ENCODE measurements at places on chromosomes 2 and 18.

- DNase-seq: no peak
Observed at GRCh38 chr2:20182241-20182931, 42.5 kb downstream of the SDC1 start.

DNA sequence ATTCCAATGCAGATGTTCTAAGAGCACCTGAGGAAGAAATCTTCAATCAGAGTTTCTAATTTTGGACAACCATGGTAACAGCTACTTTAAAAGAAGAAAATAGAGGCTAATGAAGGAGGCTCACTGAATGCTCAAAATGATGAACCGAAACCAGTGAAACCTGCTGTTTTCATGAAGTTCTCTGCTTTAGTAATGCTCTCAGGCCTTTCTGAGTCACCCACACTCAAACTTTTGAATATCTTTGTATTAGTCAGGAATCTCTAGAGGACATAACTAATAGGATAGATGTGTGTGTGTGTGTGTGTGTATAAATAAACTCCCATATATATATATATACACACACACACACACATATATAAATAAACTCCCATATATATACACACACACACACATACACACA lies 76.9 kb upstream of the RIT2 start:
- DNase-seq: no peak

GRCh38 chr18:53551868-53552426 lies 672.5 kb downstream of the MBD2 start:
- DNase-seq: peak; percentile 50

- DNase-seq: peak; percentile 18
Observed at GRCh38 chr2:216934151-216934550, 74.3 kb upstream of the TNP1 start.

- no peak for DNase-seq
Observed at GRCh38 chr2:157536815-157537214, 91.8 kb downstream of the ACVR1C start.

- no peak for DNase-seq
Observed at GRCh38 chr2:98458207-98458606, 13.5 kb downstream of the INPP4A start.

DNA sequence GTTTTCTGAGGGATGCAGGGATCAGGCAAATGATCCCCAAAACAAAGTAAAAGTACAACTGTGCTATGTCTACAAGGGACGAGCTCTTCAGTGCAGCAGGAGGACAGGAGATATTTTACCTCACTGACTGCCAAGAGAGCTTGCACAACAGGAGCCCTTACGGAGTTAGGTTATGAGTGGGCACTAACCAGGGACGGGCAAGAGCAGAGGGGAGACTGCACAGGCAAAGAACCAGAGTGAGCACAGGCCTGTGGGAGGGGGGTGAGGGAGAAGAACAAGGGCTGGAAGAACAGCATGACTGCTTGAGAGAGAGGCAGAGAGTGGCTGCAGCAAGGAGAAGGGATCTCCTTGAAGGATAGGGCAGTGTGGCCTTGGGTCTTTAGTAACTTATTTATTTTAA lies 101.1 kb upstream of the PID1 start:
- no peak for DNase-seq

DNA sequence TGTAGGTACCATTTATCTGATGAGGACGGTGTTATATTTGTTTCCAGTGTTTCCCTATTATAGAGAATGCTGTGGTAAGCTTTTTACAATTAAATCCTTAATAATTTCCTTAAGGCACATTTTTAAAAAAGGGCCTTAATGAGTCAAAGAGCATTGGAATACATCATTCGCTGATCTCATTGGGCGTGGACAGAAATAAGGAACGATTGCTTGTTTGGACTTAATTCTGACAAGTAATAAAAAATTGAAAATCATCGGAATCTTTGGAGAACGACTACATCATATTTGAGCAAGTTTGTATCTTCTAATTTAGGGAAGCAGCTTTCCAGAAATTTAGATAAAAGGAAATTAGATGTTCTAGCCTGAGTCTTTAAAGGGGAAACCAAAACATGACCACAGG lies 11.3 kb downstream of the AGPS start:
- no peak for DNase-seq

DNA sequence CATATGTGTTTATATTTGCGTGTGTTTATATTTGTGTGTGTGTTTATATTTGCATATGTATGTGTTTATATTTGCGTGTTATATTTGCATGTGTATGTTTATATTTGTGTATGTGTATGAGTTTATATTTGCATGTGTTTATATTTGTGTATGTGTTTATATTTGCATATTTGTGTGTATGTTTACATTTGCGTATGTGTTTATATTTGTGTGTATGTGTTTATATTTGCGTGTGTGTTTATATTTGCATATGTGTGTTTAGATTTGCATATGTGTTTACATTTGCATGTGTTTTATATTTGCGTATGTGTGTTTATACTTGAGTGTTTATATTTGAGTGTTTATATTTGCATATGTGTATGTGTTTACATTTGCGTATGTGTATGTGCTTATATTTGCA lies 115.7 kb upstream of the CTDP1 start:
- no peak for DNase-seq

DNA sequence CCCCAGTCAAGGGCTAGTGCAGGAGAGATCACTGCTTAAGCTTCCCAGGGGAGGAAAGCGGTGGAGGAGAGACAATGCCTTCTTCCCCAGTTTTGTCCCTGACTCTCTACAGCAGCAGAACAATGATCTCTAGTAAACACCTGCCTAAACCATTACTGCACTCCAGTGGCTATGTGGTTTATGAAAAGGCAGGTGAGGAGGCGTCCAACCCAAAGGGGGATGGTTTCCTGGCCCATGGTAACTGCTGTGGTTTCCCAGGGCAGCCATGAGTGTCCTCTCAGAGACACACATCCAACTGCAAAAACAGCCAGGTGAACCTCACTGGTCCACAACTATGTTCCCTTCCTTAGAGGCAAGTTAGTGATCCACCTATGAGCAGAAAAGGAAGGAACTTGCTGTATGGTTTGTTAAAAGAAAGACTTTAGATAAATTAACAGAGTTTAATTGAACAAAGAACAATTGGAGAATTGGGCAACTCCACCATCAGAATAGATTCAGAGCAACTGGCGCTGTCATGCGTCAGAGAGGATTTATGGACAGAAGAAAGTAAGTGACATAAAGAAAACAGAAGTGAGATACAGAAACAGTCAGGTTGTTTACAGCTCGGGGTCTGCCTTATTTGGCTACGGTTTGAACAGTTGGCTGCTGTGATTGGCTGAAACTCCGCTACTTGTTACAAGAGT lies 4.8 kb upstream of the TTC39C start:
- peak; percentile 74 for DNase-seq

- peak; percentile 54 for DNase-seq
Observed at GRCh38 chr18:1296237-1296636, 391.6 kb downstream of the ADCYAP1 start.

- DNase-seq: peak; percentile 66
Observed at GRCh38 chr2:233867993-233868532, at the start of gene MSL3B. Gene MSL3B, minus strand, starts transcription at chr2:233868386.

GRCh38 chr18:25164848-25165811 lies 186.8 kb downstream of the ZNF521 start:
- peak; percentile 53 for DNase-seq

- no peak for DNase-seq
Observed at GRCh38 chr2:133331436-133331835, 236.8 kb downstream of the NCKAP5 start.

DNA sequence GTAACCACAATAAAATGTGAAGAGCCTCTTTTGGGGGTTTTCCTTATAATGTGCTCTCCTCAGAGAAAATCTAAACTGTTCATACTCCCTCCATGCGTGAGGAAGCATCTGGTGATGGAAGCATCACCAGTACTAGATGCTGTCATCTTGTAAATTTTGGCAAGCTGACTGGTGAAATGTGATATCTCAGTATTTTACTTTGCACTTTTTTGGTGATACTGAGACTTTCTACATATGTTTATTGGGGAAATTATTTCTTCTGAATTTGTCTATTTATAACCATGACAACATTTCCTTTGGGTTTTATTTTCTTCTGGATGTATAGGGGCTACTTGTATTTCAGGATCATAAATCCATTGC lies 95.9 kb upstream of the DLGAP1 start:
- peak; percentile 23 for DNase-seq

DNA sequence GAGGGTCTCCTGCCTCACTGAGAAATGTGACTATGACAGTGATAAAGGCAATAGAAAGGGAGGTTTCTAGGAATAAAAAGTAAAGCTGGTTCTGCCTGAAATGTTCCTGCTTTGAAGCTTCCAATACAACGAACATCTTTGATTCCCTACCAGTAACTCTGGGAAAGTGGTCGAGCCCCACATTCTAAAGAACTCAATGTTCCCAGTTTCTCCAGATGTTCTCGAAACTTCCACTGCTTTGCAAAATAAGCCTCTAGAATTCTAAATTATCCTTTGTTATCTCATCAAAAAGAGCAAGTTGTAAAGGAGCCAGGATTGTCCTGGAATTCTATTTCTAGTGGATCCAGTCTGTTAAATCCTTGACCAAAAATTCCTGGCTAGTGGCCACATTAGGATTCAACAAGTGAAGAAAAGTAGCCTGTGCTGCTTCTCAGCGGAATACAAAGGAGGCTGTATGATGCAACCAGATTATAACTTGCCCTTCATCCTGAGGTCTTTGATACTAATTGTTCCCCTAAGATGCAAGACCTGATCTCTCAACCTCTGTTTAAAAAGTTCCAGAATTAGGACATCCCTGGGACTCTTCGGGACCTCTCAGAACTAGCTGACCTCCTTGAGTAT lies 8.4 kb downstream of the SCN7A start:
- DNase-seq: no peak

DNA sequence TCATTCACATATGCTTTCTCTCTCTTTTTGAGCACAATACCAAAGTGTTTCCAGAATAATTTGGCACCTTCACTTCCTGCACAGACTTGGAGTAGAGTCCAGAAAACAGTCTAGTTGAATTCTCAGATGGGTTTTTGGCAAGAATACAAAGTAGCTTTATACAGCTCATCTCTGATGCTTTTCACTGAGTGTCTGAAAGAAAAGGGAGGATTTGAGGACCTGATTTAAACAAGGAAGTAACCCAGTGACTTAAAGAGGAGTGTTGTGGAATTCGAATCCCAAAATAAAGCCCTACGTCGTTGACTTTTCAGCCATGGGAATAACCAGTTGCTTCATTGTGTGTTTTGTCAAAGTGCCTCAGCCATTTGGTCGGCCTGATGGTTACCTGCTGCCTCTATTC lies 31.8 kb downstream of the METAP1D start:
- no peak for DNase-seq

DNA sequence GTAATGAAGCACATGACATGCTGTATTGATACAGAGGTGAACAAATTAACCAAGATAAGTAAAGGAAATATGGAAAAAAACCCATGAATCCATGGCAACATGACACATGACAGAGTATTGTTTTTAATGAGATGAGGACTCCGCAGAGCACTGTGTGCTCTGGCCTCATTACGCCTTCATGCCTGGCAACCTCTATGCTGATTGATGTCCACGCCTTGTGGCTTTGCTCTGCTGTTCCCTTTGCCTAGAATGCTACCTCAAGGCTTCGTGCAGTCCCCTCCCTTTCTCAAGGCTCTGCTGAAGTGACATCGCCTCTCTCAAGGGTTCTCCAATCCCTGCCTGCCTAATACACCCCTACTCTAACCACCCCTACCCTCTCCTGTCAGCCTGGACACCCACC lies 8.4 kb downstream of the SIGLEC15 start:
- peak; percentile 87 for DNase-seq

DNA sequence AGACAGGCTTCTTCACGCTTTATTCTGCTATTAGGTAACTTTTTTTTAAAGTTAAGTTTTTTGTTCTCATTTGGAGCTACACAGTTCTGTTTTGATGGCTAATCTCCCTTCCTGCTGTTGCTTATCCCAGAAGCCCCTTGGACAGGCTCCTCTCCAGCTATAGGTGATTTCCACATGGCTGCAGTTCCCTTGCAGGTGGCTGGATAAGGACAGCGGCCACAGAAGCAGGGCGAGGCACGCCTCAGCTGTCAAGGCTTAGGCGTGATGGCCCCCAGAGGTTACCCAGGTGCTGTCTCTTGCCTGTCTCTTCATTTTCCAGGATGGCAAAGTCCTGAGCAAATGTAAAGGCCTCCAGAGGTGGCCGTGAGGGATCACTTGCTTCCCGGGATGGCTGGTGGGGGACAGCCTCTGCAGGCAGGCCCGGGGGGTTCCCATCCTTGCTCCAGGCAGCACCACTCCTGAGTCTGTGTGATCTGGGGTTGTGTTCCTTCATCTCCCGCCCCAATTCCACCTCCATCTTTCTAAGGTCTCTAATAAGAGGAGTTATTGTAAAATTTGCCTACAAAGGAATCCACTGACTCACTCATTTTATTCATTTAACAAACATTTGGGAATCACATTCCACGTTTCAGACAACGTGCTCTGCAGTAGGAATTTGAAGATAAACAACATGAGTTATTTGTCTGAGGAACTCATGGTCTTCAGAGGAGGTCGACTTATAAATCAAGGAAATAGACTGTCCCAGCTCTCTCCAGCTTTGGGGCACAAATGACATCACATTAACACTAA lies 53.4 kb downstream of the NAPG start:
- DNase-seq: no peak

DNA sequence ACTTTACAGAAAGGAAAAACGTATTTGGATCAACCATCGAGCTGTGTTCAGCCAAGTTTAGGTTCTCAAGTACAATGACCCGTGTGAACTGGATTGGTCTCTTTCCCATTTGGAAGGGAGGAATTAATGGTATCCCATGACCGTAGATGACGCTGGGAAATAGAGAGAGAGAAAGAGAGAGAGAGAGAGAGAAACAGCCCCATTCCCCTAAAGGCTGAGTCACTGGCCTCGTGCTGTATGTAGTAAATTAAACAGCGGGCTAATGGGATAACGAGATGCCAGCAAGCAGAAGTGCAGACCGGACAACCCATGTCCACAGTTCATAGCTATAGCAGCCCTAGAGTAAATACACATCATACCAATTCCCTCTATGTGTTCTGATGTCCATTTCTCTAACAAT lies 99.6 kb downstream of the BCL11A start:
- no peak for DNase-seq

DNA sequence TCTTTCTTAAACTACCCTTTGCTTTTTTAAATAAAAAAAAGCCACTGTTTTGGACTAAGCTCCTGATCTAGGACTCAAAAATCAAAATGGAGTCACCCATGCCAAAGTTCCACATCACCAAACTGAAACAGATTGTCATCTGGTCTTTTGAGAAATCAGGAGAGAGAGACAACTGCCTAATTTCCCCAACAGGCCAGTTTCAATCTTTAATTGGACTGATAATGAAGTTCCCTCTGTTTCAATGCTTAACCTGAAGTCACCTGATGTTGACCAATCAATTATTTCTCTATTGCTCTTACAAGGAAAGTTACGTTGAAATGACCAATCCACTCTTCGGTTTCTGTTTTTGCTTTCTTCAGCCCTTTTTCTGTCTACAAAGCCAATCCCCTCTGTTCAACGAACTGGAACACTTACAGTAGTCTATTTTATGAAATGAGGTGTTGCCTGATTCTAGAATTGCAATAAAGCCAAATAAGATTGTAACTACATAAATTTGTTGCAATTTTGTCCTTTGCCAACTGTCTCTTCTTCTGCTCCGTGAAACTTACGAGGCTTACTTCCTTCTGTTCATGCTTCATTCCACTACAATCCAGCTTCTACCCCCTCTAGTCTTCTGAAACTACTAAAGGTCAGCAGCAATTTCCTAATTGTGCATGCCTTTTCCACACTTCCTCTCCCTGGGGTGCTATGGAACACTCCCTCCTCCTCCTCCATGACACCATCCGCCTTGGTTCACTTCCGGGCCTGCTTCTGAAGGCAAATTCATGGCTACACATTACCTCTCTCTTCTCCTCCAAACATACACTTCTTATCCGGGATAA lies 95.2 kb upstream of the CD302 start:
- peak; percentile 7 for DNase-seq

- DNase-seq: no peak
Observed at GRCh38 chr18:39751921-39752320, 2186.3 kb upstream of the CELF4 start.

GRCh38 chr2:107308835-107309234 lies 422.9 kb upstream of the ST6GAL2 start:
- DNase-seq: no peak

Measured in NCI-H69 (cell line).